ENCODE measurements at places on chromosomes 13 and 19. TPM values are rescaled to one million over a fixed set of nuclear protein-coding genes. Genes with fewer than 3 reads are reported as not detected.

The IGFL4 gene
- total RNA-seq = not detected

GRCh38 chr13:113857531-113858195, 6.2 kb downstream of the GAS6 start:
- DNase-seq = peak; percentile 61

GRCh38 chr13:41401366-41401765, 56.0 kb upstream of the RGCC start:
- no peak for DNase-seq

The VSTM2B gene
- not detected for total RNA-seq

DNA sequence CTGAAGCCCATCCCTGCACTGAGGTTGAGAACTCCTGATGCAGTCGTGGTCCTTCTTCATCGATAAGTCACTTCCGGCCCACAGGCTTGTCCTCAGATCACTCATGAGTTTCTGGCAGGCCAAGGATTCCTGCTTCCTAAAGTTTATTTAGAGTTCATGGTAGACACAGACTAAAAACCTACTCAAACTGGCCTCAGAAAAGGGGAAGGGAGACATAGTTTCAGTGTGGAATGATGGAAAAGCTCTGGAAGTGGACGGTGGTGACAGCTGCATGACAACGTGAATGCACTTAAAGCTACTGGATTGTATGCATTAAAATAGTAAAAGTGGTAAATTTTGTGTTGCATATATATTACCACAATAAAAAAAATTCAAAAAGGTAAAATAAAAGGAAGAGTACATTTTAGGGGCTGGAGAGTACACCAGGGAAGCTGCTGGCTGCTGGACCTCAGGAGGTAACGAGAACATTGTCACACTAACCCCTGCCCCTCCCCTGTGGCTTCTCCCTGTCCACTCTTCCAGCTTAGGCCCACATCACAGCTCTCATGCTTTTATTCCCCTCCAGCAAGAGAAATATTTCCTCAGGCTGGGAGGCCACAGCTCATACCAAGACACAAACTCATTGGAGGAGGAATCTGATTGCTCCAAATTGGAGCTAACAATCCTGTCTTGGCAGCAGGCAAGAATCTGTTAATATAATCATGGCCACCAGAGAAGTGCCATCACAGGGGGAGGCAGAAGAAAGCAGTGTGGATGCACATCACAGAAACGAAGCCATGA, 741.0 kb downstream of the UQCRFS1 start:
- no peak for DNase-seq

DNA sequence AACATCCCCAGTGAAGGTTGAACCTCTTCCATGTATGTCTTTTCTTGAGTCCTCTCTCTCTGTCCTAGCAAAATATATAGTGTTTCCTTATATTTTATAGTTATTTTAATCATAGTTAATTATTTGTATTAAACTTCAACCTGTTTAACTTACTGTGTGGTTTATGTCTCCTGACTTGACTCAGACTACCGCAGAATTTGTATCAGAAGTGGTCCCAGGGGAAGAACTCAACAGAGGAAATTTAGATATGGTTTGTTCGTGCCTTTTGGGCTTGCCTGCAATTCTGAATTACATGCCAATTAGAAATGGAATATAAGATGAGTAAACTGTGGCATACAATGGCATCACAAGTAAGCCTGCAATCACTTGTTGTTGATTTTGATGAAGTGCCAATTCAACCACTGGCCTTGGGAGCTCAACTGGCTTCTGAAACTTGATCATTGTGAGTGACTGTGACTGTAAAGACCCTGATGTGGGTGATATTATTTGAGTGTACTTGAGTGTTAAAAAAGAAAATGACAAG, 1459.5 kb upstream of the PCDH20 start:
- DNase-seq = no peak
